ENCODE measurements at places on chromosomes 7 and 10.

- no peak for DNase-seq
Measured at GRCh38 chr10:80177781-80178636, 27.3 kb downstream of the ANXA11 start.

DNA sequence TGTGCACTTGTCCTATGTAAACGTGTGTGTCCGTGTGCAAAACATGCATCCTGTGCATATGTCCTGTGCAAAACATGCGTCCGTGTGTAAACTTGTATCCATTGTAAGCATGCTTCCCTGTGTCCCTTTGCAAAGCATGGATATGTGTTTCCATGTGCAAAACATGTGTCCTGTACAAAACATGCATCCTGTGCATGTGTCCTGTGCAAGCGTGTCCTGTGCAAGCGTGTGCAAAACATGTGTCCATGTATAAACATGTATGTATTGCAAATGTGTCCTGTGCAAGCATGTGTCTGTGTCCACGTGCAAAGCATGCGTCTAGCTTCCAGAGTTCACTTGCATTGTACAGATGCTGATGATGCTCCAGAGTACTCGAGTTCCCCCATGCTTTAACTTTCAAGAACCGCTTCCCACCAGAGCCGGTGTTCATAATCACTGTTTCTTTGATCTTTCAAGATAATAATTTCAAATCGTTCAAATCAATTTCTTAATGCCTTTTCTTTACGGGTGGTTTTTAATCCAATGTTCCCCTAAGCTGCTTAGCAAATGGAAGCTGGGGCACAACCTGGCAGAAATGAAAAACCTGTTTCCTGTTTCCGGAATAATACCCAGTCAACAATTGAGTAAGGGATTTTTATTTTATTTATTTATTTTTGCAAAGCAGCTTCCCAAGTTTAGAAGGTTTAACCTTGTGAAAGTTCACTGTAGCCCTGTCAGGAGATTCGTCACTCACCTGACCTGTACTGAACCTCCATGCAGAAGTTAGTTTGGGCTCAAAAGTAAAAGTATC is 641 bp upstream of the ASB13 start:
- no peak for DNase-seq

DNA sequence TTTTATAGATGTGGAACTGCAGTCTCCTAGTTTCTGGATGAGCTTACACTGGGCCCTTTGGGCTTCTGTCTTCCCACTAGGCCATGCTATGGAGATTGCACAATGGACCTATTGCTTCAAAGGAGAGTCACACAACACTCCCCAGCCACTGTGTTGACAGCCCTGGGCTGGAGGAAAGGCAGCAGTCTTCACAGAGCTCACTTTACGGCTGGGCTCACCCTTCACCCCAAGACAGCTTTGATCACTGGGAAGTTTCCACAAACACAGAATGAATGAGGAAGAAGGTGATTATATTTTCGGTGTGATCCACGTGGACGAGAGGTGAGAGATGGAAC is 92.7 kb upstream of the GDF10 start:
- no peak for DNase-seq

GRCh38 chr10:27390681-27391080 is 113.4 kb upstream of the RAB18 start:
- no peak for DNase-seq

DNA sequence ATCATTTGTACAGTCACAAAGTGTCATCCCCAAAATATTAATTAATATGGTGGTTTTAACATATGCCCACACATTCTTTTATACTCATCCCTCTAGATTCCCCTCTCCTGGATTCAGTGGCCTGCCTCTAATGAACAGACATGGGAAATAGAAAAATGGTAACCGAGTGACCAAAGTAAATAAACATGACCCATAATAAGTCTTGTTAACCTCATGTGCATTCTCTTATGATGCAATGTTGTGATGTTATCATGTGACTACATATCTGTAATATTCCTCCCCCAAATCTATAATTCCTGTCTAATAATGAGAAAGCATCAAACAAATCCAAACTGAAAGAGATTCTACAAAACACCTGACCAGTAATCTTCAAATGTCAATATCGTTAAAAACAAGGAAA is 164.5 kb upstream of the PRSS1 start:
- no peak for DNase-seq

- DNase-seq = no peak
Measured at GRCh38 chr10:63430091-63430998, 35.4 kb downstream of the JMJD1C start.

DNA sequence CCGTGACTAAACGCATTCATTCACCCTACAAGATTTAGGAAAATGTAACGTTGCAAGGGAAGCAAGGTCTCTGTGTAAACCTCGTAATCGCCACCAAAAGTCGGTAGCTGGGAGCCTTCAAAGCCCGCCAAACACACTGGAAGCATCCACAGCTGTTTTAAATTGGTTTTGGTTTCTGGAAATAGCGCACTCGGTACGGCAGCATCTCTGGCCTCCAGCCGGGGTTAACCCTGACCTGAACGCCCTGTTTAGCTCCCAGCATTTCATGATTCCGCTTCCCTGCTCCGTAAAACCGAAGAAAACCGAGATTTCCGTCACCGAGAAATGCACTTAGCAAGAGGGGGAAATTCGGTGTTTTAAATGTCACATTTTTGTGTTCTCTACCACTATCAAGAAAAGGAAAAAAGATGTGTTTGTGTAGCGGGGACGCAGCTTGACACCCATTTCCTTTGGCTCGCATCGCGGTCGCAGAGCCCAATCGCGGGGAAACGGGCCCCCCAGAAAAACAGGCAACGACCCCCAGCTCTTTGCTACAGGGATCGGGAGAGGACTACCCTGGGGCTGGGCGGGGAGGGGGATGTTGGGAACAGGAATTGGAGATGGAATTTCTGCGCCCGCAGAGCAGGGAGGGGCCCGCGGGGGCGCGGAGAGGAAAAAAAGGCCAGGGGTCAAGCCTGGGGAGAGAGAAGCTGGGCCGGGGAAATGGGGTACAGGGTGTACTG is 646 bp downstream of the SGCE start:
- DNase-seq = no peak

- DNase-seq = peak; percentile 50
Measured at GRCh38 chr7:128904381-128905197, 5.9 kb downstream of the KCP start.

GRCh38 chr7:77465256-77465655 is 49.1 kb upstream of the GSAP start:
- no peak for DNase-seq

GRCh38 chr10:63699785-63700613 is 178.8 kb downstream of the REEP3 start:
- DNase-seq = no peak

GRCh38 chr7:17844514-17845196 is 95.6 kb downstream of the SNX13 start:
- no peak for DNase-seq

GRCh38 chr10:47033541-47034270 is 122.5 kb downstream of the PTPN20 start:
- DNase-seq = no peak

- DNase-seq = no peak
Measured at GRCh38 chr7:134916171-134916883, 70.0 kb upstream of the AGBL3 start.

DNA sequence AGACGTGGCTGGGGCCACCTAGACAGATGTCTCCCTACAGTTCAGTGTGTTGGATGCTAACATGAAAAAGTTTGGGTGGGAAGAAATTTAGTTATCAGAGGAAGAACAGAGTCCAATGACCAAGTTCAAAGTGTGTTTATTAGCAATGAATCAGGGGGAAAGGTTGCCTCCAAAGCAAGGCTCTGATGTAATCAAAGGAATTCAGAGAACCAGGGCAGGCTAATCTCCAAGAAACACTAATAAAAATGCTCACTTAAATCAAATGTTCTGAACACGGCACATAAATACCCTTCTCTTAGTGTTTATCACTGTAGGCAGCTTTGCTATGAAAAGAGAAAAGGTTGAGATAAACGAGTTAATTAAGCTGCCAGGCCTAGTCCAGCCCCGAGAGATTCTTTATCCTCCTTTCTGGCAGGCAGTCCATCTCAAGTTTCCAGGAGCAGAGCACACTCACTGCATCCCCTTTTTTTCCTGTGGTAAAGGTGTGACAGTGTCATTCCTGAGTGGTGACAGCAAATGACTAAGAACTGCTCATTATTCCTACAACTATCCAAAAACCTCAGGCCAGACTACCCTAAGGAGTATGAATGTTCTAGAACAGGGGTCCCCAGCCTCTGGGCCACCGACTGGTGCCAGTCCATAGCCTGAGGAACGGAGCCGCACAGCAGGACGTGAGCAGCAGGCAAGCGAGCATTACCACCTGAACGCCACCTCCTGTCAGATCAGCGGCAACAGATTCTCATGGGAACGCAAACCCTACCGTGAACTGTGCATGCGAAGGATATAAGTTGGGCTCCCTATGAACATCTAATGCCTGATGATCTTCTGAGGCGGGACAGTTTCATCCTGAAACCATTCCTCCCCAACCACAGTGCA is 66.9 kb upstream of the FHIP2A start:
- DNase-seq = no peak

DNA sequence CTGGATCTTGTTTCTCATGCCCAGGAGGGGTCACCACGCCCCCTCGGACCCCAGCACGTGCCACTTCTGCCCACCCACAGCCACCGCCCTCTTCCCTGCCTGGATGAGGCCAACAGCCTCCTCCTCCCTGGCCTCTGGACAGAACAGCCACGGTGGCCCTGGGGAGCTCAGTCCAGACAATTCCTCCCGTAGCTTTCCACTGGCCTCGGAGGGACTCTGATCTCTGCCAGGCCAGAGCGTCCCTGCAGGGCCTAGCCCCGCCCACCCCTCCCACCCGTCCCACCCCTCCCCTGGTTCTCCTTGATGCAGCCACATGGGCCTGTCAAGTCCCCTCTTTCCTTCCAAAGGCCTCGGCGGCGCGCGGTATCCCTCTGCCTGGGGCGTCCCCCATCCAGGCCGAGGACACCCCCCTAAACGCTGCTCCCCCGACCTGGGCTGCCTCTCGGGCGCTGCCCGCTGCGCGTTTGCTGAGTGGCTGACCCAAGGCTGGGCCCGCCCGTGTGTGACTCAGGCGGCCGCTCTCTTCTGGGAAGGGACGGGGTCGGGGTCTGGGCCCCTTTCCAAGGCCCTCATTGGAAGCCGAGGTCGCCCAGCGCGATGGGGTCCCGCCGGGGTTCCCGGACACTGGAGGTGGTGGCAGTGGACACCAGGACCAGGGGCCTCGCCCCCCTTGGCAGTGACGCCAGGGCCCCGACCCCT is 557 bp downstream of the TMEM120A start:
- DNase-seq = no peak

DNA sequence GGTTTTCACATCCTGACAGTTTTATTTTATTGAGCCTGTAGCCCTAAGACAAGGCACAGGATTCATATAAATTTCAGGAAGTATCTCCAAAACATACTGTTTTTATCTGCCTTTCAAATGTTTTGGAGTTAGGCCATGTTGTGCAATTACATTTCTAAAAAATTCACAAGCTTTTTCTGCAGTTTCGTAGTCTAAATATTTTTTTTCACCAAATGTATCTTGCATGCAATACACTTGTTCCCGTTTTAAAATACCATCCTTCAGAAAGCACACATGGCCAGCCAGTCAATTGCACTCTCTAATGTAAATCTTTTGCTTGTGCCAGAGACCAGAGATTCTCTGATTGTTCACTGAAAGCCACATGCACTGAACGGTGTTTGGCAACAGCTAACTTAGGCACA is 161.5 kb upstream of the PRKCQ start:
- DNase-seq = no peak

DNA sequence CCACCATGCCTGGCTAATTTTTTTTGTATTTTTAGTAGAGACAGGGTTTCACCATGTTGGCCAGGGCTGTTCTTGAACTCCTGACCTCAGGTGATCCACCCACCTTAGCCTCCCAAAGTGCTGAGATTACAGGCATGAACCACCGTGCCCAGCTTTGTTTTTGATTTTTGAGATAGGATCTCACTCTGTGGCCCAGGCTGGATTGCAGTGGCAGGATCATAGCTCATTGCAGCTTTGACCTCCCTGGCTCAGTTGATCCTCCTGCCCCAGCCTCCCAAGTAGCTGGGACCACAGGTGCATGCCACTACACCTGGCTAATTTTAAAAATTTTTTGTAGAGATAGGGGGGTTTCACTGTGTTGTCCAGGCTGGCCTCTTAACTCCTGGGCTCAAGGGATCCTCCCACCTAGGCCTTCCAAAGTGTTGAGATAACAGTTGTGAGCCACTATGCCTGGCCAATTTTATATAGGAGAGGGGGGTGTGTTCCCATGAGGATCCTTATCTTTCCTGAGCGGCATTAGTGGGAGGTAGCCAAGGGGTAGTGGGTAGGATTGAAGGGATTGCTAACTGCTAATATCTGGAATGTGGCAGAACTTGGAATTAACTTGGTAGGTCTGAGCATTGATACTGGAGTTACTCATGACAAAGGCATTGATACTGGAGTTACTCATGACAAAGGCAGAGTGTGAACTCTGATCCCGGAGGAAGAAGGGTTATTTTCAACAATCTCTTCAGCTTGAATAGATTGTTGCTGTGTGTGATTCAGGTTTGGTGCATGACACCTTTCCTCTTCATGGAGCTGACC is 1.0 kb upstream of the NOLC1 start:
- DNase-seq = no peak

GRCh38 chr10:109103278-109103677 is 820.0 kb downstream of the XPNPEP1 start:
- no peak for DNase-seq

DNA sequence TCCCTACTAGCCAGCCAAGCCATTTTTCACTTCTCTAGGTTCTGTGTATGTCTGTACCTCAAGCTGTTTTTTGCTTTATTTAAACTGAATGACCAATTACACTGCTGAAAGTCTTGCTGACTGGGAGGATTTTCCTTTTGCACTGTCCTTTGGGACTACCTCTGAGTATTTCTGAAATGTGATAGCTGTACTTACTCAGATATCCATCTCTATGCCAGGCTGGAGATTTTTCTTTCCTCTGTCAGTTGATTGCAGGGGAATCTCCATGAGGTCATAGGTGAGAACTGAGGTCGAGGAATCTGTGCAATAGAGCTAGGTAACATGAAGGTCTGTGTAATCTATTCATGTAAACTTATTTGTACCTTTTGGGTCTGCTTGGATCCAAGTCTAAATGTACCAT is 38.9 kb upstream of the ANKRD1 start:
- no peak for DNase-seq

GRCh38 chr10:69061305-69062161 is 26.4 kb upstream of the SRGN start:
- no peak for DNase-seq

DNA sequence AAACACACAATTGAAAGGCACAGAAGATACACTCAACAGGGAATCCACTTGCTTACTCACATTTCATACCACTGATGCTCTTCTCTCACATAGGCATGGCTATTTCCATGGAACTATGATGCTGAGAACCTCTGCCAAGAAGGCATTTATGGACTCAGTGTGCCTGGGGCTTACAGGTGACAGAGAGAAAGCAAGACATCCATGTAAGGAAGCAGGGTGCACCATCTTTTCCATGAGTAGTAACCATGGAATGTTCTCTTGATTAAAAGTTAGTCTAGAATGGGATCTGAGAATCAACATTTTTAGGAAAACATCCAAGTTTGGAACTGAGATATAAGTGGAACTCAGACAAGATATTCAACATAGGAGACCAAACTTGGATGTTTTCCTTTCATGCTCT is 52.5 kb upstream of the MACC1 start:
- DNase-seq = no peak
